ENCODE measurements at places on chromosomes 12 and 14.

- no peak for DNase-seq
These were observed 58.6 kb downstream of the PHETA1 start for GRCh38 chr12:111310076-111310870.

DNA sequence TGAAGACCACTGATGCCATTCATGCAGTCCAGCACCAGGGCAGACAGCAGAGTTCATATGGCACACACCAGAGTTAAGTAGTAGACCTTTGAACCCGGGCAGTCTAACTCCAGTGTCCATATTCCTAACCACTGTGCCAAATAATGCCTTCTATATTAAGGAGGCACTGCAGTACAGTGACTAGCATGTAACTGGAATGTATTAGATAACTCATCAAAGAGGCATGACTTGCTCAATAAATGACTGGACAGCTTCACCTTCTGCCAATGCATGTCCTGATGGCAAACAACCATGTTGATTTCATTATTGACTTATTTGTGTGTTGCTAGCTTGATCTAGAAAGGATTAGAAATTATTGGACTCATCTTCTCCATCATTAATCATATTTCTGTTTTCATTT lies 40.2 kb downstream of the DACT1 start:
- peak; percentile 7 for DNase-seq

- DNase-seq: no peak
These were observed 93.6 kb upstream of the RFLNA start for GRCh38 chr12:124201248-124201647.

- DNase-seq: no peak
These were observed 20.4 kb upstream of the AMIGO2 start for GRCh38 chr12:47100160-47100559.

GRCh38 chr12:80627782-80628181 lies 79.7 kb upstream of the MYF6 start:
- peak; percentile 34 for DNase-seq

- DNase-seq: no peak
These were observed 465.3 kb downstream of the MDGA2 start for GRCh38 chr14:47210099-47210498.

DNA sequence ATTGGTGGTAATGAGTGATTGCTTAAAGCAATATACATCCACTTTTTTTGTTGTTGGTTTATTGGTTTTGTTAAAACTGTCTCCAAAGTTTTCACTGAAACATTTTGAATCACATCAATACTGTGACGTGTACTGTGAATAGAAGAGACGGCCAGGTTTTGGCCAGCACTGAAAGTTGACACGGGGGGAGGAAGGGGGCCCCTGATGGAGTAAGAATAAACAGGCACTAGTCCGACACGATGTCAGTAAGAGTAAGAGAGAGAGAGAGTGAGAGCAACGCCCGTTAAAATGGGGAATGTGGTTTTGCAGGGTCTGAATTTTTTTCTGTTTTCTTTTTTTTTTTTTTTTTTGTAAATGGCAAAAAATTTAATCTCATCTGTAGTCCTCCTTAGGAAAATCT lies 14.7 kb downstream of the PEBP1 start:
- no peak for DNase-seq

DNA sequence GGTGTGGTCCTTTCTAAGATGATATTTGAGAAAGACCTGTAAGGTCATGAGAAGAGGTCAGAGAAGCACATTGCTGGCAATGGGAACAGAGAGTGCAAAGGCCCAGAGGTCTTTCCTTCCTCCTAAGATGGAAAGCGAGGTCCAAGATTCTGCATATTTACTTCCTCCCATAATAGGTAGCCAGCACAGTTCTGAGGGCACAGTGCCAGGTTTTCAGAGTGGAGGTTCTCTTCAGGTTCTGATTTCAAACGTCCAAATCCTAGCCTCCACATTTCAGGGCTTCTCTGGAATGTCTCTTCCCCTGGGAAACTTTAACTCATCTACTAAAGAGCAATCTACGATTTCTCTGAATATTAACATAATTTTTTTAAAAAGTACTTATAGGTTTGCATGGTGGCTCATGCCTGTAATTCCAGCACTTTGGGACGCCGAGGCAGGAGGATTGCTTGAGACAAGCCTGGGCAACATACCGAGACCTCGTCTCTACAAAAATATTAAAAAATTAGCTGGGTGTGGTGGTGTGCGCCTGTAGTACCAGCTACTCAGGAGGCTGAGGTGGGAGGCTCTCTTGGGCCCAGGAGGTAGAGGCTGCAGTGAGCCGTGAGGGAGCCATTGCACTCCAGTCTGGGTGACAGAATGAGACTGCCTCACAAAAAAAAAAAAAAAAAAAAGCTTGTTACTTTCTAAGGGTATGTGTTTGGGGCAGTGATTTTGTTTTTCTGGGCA lies 526 bp upstream of the MRPL42 start:
- DNase-seq: no peak

GRCh38 chr12:97638739-97639138 lies 176.1 kb downstream of the RMST start:
- DNase-seq: no peak

DNA sequence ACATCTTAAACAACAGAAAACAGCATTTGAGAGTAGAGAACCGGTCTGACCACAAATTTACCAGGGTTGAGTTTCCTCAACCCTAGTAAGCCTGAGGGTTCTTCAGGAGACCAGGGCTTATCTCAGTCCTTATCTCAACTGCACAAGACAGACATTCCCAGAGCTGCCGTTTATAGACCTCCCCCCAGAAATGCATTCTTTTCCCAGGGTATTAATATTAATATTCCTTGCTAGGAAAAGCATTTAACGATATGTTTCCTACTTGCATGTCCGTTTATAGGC lies 12.3 kb downstream of the TMEM117 start:
- DNase-seq: no peak

DNA sequence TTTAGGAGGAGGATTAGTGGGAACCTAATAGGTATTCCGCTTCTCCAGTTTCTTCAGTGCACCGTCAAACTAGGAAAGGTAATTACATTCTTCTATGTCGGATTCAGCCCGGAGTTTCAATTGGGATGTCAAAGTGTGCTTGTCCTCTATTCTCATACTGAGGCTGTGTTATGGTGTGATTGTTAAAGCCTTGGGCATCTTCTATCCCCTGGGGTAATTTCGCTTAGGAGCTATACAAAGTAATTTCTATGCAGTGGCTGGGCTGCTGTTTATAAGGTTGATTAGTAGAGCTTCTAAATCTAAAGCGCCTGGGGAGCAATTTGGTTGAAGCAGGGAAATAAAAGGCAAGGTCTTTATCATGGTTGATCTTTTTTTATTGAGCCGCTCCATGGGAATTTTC lies 399.6 kb downstream of the ZFP36L1 start:
- no peak for DNase-seq

- DNase-seq: no peak
These were observed 36.5 kb upstream of the CERS5 start for GRCh38 chr12:50203691-50204090.

DNA sequence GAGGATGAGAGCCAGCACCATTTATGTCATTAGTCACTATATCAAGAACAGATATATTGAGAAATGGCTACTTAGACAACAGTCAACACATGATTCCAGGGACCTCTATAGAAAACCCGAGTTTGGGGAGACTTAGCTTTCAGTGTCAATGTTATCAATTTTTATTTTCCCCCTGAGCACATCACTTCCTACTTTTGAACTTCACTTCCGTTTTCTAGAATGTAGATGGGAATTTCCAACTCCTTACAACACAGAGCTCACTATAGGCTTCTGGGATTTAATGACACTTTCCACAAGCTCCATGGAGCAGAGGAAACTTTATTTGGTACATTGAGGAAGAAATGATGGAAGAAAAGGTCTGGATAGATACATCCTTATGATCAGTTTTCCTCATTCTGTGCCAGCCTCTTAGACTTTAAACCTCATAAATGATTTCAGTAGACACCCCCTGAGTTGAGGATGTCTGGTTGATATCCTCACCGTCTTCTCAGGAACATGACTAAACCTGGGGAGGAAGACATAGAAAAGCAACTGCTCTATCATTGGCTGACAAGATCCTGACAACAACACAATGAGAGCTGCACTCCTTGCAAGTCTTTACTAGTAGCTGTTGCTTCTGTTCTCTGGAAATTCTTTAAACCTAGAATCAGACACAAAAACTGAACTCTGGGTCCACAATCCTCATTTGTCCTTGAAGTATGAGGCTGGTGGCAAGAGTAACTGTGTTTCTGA lies 449.4 kb upstream of the OR4E1 start:
- no peak for DNase-seq

DNA sequence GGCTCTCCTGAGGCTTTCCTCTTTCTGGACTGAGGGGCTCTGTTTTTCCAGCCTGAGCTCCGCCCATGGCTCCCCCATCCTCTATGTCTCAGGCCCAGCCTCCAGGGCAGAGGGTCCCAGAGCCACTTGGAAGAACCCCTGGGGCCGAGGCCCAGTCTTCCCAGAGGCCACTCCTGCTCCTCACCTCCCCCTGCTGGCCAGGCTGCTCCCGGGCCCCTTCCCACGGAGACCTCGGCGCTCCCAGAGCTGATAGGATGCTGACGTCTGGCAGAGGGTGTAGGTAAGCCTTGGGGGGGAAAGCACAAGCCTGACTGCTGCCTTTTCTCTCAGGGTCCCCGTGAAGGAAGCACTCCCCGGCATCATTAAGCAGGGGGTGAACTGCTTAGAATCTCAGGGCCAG lies 51.4 kb downstream of the ERH start:
- peak; percentile 78 for DNase-seq

- DNase-seq: peak; percentile 83
These were observed 90.5 kb upstream of the TMPO start for GRCh38 chr12:98424726-98425401.

DNA sequence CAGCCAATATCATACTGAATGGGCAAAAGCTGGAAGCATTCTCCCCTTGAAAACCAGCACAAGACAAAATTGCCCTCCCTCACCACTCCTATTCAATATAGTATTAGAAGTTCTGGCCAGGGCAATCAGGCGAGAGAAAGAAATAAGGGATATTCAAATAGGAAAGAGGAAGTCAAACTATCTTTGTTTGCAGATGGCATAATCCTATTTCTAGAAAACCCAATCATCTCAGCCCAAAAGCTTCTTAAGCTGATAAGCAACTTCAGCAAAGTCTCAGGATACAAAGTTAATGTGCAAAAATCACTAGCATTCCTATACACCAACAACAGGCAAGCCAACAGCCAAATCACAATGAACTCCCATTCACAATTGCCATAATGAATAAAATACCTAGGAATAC lies 21.0 kb upstream of the ANP32D start:
- DNase-seq: no peak

- DNase-seq: no peak
These were observed 3.7 kb upstream of the BEGAIN start for GRCh38 chr14:100590726-100591452.

DNA sequence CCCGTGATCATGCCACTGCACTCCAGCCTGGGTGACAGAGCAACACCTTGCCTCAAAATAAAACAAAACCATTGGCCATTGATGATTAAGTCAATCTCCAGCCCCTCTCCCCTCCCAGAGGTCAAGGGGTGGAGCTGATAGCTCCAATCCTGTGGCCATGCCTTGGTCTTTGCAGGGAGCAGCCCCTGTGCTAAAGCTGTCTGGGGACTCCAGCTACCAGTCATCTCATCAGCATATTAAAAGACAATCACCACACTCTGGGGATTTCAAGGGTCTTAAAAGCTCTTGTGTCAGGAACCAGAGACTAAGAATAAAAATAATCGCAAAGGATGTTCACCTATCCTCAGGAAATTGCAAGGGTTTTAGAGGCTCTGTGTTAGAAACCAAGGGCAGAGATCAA lies 30.6 kb downstream of the HCAR2 start:
- no peak for DNase-seq

DNA sequence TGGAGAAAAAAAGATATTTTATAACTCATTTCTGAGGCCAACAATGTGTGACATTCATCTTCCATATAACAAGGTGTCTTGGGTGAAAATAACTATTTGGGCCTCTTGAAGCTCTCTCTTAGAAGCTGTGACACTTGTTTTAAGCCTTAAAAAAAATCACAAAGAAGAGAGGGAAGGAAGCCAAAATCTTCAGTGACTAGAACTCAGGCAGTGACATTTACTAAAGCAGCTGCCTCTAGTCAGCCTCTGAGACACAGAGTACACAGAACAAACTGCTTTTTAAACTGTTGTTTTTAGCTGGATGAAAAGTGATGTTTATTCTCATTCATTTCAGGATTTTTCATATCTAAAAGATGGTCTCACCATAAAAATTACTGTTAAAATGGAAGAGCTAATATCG lies 793.6 kb downstream of the GALC start:
- no peak for DNase-seq

Data from GM03348 (cell line).